Stimulated activated CD4-positive, alpha-beta T cell treated with anti-CD3 and anti-CD28 coated beads, Interleukin-4, amount 100 ng/mL, for 4 hours (primary cell): ENCODE measurements at places on chromosomes 16 and 17.

DNA sequence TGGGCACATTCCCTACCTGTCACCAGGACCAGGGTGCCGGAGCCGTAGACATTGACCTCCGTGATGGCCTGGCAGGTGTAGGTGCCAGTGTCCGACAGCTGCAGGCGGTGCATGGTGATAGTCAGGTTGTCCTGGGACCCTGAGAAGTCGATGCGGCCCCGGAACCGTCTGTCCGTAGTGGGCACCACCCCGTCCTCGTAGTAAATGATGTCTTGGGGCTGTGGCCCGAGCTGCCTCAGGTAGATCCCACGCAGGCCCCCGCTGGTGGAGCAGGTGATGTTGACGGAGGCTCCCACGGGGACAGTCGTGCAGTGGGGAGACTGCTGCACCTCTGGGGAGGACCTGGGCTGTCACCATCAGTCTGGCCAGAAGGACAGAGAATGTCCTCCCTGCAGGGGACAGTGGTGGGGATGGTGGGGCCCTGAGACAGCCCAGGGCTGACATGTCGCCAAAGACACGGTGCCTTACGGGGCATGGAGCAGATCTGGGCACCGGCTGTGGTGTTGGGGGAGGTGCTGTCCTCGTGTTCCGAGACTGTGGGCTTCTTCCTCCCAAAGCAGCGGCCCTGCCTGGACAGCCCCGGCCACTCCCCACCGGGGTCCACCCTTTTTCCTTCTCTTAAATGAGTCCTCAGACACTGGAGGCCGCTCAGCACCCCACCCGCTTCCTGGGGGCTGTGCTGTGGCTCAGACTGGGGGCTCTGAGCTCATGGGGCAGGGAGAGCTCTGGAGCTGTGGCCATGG lies 586 bp downstream of the CD7 start:
- no peak for DNase-seq

GRCh38 chr16:48334325-48334724 lies 50.9 kb downstream of the SIAH1 start:
- no peak for DNase-seq

DNA sequence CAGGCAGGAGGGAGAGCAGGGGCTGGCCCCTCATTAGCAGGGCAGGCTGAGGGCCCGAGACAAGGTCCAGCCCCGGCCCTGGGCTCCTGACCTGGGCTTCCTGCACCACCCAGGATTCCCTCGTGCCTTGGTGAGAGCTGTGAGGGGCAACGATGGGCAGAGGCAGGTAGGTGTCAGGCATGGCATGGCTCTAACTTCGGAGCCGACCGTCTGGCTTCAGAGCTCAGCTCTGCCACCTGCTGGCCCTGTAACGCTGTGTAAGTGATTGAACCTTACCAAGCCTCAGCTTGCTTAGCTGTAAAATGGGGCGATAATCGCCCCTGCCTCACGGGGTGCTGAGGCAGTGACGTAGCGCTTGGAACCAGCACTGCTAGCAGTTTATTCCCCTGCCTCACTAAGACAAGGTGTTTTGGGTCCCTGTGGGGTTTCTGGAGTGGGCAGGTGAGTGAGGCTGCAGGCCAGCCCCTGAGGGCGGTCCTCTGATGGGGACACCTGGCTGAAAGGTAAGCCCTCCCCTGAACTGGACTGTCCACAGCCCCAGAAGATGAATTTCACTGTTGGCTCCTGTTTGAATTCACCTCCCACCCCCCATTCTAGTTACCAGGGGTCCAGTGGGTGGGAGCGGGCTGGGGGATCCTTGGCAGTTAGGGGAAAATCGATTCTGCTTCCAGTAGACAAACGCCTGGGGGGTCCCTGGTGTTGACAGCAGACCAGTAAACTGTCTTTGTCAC lies 184.8 kb upstream of the GSE1 start:
- peak; percentile 23 for DNase-seq

GRCh38 chr17:73359352-73359751 lies 47.6 kb upstream of the CDC42EP4 start:
- DNase-seq = no peak
